ENCODE measurements at places on chromosomes 4 and X.

GRCh38 chr4:106854569-106855351 is 181.4 kb downstream of the DKK2 start:
- no peak for DNase-seq

GRCh38 chr4:76581077-76581962 is 146.3 kb downstream of the SHROOM3 start:
- DNase-seq, result no peak

- no peak for DNase-seq
Observed at GRCh38 chr4:166682200-166682599, 552.1 kb downstream of the SPOCK3 start.

DNA sequence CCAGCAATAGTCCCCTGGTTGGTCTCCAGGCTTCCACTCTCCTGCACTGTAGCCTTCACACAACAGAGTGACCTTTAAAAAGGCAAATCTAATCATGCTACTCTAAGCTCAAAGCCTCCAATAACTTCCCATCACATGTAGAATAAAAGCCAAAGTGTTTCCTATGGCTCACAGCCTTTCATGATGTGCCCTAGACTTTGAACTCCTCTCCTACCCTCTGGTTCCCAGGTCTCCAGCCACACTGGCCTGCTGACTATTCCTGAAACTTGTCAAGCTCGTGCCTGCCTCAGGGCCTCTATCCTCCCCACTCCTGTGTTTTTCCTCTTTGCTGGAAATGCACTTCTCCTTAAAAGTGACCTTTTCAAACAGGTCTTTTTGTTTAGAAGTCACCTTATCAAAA is 3.1 kb downstream of the MANBA start:
- DNase-seq, result no peak

DNA sequence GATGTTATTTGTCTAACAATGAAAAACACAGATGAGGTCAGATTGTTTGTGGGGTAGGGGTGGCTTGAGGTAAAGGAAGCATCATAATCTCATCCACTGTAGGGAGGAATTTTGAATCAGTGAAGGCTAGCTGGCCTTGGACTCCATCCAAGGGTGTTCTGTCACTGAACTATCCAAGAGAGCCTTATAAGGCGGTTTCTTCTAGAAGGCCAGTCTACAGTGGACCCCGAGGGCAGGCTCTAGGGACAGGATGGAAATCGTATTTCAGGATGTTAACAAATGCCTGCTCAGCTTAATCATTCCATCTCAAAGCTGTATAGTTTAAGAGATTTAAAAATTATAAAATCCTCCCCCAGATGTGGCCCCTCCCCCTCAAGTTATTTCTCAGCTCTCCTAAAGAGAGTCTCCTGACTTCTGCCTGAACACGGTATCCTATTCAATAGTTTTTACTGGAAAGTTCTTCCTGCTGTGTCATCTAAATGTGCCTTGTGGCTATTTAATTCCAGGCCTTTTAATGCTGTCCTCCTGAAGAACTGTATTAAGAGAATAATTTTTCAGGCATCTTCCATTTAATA is 8.0 kb downstream of the IGFBP7 start:
- DNase-seq, result no peak

GRCh38 chrX:18998653-18999052 is 14.7 kb upstream of the PHKA2 start:
- no peak for DNase-seq

- DNase-seq, result no peak
Observed at GRCh38 chrX:320126-320783, 1.7 kb upstream of the GTPBP6 start.

- no peak for DNase-seq
Observed at GRCh38 chr4:24751926-24752539, 43.3 kb upstream of the SOD3 start.

- peak; percentile 77 for DNase-seq
Observed at GRCh38 chr4:23934915-23935314, 45.1 kb upstream of the PPARGC1A start.

All from AG09319 (cell line).